ENCODE measurements at places on chromosomes 4 and X.

DNA sequence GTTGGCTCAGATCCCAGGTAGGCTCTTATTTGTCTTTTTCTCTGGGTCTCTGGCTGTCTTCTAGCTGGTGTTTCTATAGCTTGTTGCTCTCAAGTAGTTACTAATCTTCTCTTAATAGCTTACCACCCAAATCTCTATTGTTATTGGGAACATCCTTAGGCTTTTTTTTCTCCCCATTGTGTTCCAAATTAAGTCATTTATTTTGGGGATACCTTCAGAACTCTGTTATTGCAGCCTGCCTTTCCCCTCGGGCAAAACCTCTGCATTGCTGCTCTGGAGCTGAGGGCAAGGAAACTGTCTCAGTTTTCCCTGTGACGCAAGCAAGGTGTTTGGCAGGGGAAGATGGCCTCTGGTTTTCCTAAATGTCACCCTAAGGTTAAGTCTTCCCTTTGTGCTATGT is 338.1 kb upstream of the ZCCHC13 start:
- no peak for DNase-seq

- DNase-seq, result no peak
Observed at GRCh38 chr4:123412700-123413512, 16.3 kb downstream of the SPRY1 start.

DNA sequence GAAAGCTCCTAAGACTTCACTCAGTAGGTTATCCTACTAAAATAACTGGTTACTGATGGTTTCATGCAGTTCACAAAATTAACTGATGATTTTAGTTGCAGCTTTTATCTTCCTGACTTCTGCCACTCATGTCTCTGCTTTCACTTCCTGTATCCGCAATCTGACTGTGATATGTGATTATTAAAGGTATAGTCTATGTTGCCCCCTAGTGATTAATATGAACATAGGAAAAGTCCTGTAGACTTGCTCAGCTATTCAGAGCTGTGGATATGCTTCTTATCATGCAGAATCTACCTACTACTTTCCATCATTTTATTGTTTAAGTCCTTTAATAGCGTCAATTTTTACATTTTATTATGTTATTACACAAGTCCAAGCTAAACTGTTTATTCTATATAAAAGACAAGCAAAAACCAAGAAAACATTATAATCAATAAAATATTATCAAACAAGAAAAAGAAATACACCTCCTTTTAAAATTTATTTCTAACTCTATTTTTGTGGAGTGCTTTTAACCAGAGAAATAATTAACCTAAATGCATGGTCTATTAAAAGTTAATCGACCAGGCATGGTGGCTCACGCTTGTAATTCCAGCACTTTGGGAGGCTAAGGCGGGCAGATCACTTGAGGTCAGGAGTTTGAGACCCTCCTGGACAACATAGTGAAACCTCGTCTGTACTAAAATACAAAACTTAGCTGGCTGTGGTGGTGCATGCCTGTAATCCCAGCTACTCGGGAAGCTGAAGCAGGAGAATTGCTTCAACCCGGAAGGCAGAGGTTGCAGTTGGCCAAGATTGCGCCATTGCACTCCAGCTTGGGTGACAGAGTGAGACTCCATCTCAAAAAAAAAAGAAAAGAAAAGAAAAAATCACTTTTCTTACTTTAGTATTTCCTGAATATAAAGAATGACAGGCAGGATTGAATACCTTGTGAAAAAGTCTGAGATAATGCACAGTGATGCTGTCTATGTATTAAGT is 40.4 kb upstream of the TLR2 start:
- peak; percentile 73 for DNase-seq

GRCh38 chr4:47972181-47972580 is 44.3 kb downstream of the CNGA1 start:
- DNase-seq, result no peak

DNA sequence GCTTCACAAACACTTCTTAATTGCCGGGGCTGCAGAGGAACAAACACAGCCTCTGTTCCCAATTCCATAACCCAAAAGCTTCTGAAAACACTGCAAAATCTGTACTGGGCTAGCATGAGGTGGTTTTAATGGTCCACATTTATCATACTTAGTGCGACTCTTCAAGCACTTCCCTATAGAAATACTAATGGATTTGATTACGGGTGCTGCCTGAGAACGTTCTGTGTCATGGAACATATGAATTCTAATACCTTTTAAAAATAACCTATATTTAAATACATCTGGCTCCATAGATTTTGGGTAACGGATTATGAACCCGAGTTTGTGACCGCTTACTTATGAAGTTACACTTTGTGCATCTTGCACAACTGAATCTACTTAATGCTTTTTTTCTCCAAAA is 35.4 kb upstream of the STS start:
- DNase-seq, result no peak

DNA sequence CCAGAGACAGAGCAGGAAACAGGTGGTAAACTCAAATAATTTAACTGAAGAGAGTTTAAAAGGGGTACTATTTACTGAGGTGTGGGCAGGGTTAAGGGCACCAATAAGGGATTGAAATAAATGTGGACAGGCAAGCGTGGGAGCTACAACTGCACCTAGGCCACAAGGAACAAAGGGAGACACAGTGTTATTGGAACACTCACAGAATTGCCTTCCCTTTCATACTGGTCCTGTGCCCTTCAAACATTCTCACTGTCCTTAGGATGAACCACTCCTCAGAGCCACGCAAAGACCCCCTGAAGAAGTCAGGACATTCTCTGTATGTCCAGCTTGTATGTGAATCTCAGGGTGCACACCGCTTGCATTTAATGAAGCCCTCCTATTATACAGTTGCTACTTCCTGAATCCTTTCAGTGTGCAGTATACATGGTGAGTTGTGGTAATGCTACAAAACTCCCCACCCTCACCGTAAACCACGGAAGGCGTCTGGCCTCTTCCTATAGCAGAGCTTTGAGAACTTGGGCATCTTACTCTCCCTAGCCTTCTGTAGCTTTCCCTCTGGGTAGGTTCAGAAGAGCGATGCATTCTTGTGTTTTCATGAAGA is 9.6 kb upstream of the MRPL1 start:
- peak; percentile 77 for DNase-seq

GRCh38 chrX:38960137-38960536 is 158.9 kb downstream of the MID1IP1 start:
- DNase-seq, result no peak

GRCh38 chr4:8583655-8584025 is 3.4 kb downstream of the GPR78 start:
- no peak for DNase-seq

DNA sequence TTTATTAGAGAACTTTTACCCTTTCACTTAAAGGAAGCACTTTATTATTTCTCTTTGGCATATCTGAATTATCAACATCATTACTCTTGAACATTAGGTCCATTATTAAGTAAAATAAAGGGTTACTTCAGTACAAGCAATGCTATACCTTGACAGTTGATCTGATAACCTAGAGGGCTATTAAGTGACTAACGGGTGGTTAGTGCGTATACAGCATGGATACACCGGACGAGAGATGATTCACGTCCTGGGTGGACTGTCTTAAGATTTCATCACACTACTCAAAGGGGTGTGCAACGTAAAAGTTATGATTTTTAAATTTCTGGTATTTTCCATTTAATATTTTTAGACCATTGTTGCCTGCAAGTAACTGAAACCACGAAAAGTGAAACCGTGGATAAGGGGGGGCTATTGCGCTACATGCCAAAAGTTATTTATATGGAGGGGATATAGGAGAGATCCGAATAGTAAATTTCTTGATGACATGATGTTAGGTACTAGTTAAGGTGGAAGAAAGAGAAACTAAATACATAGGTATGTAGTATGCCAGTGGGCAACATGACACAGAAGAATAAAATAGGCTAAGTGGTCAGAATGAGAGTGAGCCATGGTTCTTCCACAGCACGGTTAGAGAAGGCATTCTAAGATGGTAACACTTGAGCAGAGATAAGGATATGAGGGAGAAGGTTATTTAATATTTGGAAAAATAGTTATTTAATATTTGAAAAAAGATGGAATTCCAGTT is 230.8 kb upstream of the ANKRD50 start:
- no peak for DNase-seq

DNA sequence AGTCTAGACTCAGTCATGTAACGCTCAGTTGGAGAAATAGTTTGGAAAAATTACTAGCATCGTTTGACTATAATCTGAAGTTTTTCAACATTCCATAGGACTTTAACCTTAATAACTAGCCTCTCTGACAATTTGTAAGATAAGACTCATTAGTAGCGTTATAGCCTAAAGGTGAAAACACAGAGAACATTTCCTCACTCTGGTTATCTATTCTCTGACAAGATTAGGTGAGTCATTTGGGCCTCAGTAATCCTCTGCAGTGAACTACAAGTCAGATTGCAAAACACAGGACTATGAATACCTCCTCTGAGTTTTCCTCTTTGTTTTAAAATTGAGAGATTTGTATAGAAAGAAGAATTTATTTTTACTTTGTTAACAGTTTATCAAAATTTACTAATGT is 31.8 kb upstream of the PDLIM5 start:
- no peak for DNase-seq

DNA sequence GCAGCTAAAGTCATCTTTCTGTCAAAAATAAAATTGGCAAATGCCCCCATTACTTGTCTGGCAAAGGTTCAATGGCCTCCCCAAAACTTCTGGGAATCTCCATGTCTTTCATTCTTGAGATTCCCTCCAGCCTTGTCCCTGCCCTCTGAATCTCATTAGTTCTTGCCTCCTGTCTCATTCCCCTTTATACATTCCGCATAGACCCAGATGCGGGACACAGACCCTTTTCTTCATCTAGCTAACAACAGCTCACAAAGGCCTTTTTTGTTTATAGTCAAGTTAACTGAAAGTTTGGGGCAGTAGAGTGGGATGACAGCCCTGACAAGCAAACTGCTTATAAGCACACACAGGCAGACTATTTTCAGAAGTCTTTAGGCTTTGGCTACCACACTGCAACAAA is 306.1 kb upstream of the FAM241A start:
- no peak for DNase-seq

DNA sequence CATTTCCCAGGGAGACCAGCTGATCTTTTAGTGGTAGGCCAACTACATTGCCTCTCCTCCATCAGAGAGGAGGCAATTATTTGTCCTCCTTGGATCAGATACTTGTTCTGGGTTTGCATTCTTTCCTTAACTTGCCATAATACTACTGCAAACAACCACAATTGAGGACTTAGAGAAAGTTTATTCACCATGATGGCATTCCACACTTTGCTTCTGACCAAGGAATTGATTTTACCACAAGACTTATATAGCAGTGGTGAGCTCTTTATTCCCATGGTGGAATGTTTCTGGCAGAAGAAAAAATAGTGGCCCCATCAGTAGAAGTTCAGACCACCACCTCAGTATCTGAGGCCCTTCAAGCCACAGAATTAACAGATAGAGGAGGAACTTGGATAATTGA is 123.9 kb upstream of the PPP3CA start:
- no peak for DNase-seq

DNA sequence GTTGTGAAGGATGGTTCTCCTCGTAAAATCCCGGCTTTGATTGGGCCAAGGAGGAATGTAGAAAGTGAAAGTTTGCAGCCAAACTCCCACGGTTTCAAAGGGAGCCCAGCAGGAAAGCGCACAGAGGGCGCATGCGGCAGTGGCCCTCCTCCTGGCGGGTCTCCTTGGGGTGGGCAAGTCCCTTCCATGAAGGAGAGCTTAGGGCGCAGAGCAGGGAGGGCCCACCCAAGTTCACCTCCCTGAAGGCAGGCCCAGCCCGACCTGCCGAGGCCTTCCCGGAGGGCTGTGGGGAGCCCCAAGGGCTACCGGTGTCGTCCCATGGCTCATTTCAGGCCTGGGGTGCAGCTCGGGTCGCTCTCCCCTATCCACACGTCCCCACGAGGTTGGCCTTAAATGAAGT is 2.0 kb downstream of the PDZD4 start:
- DNase-seq, result no peak

GRCh38 chr4:28146191-28146590 is 1285.5 kb downstream of the STIM2 start:
- DNase-seq, result no peak

- DNase-seq, result no peak
Observed at GRCh38 chrX:130055103-130055502, 55.2 kb downstream of the ELF4 start.

- DNase-seq, result no peak
Observed at GRCh38 chr4:46370531-46370930, 19.4 kb downstream of the GABRA2 start.

DNA sequence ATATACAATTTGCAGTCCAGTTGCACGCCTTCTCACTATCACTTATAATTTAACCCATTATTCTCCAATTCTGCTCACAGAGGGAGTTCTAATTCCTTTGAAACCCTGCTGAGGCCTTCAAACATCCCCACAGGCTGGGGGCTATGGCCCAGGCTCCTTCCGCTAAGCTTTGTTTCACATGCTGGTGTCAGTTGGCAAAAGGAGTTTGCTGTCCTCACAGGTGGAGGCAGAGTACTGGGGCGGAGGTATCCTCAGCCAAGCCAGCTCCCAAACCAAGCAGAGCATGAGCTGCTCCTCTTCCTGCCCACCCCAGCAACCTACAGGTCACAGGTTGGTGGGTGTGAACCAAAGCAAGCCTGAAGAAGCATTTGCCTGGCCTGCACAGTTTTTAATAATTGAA is 21.5 kb downstream of the BTC start:
- DNase-seq, result no peak

GRCh38 chrX:33457102-33457501 is 245.8 kb upstream of the DMD start:
- no peak for DNase-seq

DNA sequence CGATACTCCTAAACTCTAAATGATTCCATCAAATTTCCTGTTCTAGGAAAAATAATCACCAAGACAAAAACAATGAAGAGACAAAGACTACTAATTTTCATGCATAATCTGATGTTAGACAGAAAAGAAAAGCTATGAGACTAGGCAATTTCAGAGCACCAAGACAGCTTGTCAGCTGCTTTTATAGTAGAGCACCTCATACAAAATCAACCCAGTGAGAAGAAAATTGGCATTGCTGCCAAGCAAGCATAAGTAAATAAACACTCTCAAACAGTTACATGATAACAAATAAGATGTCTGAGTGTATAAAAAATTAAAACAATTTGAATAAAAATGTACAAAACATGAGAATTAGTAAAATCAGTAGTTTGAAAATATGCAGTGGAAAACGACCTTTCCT is 1544.6 kb downstream of the C4orf33 start:
- DNase-seq, result no peak

DNA sequence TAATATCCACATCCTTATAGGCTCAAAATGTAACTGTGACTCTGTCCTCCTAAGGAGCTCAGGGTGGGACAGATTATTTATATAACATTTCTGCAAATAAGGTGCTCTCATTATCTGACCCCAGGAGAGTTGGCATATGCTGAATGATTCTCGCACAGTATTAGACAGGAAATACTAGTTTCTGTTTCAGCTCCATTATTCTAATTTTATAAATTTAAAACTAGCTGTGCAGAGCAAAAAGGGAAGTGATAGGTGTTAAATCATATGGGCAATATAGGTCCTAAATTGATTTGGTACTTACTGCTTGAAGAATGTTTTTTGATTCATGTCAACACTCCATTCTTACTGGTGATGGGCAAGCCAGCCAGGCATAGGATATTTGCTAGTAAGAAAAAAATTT is 141.5 kb downstream of the GLRA2 start:
- DNase-seq, result no peak

Measured in activated CD4-positive, alpha-beta T cell treated with anti-CD3 and anti-CD28 coated beads, Interleukin-2, amount 50 U/mL, for 16 hours (primary cell).